ENCODE measurements at places on chromosomes 12 and 14.

DNA sequence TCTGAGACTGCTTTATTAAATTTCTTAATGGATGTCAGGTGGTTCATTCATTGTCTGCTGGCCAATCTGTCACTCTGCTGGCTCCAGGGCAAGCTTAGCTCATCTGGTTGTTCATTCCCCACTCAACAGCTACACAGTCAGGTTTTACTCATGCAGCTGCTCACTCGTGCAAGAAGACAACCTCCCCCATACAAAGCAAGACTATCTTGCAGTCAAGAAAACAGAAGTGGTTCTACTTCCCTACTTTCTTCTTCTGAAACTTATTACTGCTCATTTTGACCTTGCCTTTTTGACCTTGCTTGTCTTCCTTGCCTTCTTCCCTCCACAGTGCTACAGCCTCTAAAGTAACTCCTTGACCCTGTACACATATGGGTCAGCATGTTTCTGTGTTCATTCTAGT, 277.9 kb downstream of the SSPN start:
- DNase-seq, result no peak

DNA sequence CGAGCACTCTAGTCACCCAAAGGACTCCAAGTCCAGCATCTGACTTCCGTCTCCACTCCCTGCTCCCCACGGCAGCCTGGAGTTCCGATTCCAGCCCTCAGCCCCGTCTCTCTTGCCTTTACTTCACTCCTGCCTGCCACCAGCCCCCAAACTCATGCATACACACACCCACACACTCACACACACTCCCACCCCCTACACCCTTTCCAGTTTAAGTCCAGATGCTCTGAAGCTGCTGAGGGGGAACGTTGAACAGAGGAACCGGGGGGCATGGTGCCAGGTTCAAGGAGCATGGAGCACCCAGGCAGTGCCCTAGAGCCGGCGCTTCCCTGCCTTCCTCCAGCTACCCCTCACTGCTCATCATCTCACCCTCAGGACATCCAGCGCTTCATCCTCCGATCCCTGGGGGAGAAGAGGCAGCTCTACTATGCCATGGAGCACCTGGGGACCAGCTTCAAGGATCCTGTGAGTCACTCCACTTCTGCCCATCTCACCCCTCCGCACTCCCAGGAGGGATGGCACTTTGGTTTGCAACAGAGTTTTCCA, 3.3 kb downstream of the P3H3 start:
- DNase-seq, result no peak

- DNase-seq, result no peak
Measured at GRCh38 chr14:77200406-77200985, 18.9 kb downstream of the TMEM63C start.

- no peak for DNase-seq
Measured at GRCh38 chr12:116430911-116431565, 128.1 kb upstream of the MAP1LC3B2 start.

- DNase-seq, result no peak
Measured at GRCh38 chr14:26332966-26333365, 264.9 kb downstream of the NOVA1 start.

- DNase-seq, result no peak
Measured at GRCh38 chr12:127327986-127328385, 939.0 kb upstream of the TMEM132C start.

- DNase-seq, result no peak
Measured at GRCh38 chr12:27657296-27657695, 39.0 kb upstream of the REP15 start.

DNA sequence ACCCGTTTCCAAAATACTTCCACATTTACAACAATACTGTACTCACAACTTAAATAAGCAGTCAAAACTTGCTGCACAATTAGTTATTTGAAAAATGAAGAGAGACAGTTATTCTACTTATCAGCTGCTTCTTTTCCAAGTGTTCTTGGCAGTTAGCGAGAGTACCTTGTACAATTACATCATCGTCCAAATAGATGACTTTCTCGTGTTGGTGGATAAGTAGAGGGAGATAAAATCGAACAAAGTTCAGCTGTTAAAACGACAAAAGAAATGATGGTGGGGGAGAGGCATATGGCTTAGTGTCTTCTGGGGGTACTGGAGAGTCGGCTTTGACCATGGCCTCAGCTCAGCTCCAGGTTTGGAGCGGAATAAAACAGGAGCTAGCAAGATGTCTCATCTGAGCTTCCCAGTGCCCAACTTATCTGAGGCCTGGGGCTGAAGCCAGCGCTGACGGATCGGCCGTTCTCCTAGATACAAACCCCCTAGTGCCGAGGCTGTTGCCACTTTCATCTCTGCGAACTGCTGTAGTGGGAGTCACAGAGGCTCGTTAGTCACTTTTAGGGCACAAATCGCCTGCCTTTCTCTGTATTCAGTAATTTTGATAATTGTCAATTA, 31.7 kb downstream of the TDG start:
- no peak for DNase-seq

GRCh38 chr14:64942531-64943111, at the start of gene GPX2:
Gene GPX2, minus strand, starts transcription at chr14:64942745. Its CDS starts 19 bp downstream, at chr14:64942726.
- no peak for DNase-seq

DNA sequence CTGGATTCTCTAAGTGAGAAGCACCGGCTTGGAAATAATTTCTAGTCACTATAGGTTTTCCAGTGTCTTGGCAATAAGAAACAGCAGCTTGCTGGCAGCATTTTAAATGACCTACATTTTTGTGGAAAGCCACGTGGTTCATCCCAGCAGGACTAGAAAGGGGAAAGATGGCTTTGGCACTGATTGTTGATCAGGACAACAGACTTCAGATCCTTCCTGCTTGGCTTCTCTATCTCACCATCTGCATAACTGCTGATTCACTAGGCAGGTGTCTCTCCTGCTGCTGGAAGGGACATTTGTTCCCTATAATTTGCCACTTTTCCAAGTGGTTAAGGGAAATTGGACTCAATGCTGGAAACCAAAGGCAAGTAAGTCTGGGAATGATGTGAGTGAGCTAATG, 131.0 kb downstream of the TTC8 start:
- DNase-seq, result no peak

DNA sequence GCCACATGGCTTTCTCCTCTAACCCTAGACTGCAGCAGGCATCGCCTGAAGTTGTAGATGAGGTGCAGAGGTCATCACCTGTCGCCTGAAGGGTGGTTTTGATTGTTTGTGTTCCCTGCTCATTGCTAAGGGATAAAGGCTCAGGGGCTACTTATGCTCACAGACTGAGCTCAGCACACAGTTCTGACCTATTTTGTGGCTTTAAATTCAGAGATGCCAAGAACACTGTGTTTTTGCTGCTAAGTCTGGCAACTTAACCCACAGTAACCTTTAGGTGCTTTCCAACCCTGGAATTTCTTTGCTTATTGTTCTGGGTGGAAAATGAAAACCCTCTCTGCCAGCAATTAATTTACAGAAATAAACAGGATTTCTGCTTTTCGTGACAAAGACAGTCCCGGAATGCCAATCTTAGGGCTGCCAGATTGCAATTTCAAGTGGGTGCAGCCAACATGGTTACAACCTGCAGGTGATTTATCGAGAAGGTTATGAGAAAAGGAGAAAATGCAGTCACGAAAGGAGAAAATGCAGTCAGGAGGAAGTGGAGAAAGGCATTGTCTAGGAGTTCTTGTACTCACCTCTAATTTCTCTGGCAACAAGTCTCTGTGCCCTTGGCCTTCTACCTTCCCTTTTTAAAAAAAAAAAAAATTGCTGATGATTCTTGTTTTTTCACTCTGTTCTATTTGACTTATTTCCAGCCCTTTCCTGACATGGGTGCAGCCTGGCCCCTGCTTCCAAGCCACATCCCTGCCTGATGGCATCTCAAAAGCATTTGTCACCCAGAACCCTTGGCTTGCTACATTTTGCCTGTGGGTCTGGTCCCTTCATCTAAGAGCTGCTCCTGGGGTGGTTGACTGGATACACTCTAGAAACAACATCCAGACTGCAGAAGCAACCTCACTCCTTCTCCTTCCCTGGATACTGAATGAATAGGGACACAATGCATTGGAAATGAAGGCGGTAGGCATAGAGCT, 23.3 kb downstream of the NPC2 start:
- DNase-seq, result no peak

DNA sequence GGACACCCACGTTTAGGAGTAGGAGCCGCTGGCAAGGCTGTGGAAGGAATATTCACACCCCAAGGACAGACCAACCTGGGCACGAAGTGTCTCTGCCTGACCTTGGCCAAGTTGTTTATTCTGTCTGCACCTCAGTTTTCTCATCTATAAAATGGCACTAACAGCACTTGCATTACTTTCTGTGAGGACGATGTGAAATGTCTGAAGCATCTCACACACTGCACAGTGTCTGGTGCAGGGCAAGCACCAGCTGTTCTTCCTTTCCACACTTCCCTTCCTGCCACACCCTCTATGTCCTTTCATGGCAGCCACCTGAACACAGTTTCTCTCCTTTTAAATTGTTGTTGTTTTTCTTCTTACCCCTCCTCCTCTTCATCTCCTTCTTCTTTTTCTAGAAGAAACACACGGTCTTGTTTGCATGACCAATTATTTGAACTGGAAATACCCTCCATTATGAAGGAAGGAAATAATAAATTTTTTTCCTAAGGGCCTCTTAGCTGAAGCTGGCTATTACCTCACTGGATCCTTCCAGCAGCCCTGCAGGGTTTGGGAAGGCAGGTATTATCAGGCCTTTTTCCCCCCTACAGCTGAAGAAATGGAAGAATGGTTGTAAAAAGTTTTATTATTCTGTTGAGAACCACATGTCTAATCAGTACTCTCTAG, 42.9 kb upstream of the ATP23 start:
- no peak for DNase-seq

DNA sequence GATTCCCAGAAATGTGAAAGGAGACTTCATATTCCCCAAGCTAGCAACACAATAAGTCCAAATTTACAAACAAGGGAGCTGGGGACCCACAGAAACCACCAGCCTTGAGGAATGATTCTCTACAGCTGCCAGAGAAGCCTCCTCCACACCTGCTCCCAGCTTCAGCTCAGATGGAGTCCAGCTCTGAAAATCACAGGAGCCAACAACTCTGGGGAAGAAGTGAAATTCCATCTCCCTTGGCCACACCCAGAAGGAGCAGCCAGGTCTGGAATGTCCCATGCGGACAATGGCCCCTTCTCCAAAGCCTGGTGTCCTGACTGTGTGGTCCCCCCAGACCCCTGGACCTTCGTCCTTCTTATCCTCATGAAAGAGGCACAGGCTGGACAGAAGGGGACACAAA, 45.4 kb downstream of the SYNE3 start:
- DNase-seq, result no peak

GRCh38 chr14:63852271-63852816, 460 bp upstream of the SYNE2 start:
- no peak for DNase-seq

- no peak for DNase-seq
Measured at GRCh38 chr14:97268097-97268496, 470.9 kb downstream of the VRK1 start.

DNA sequence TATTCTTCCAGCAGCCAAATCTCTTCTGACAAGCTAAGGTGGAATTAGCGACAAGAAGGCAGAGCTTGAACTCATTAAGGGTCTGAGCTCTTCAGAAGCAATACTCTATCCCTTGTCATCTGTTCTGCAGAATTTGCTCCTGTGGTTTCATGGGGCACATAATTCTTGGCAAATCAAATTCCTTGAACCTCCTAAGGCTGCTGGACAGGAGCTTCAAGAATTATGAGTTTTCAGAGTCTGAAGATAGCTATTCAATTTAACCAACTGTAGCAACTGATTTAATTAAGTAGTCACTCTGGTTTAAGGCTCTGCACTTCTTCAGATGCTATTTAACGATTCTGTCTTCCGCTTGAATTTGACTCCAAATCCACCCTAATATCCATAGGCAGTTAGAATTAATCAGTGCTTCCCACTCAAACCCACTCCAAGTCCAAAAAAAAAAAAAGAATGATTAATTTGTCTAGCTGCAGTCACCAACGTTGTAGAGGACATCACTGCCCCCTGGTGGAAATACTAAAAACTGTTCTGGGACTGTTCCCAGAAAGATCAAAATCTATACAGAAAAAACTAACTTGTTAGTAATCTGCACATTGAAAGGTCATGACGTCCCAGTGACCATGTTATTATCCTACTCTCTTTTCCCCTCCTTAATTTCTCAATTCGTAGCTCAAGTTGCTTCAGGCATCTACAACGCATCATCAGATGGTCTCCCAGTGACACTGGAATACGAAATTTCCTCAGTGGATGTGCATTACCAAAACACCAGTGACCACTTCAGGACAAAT, 169.9 kb downstream of the KIF21A start:
- peak; percentile 12 for DNase-seq

DNA sequence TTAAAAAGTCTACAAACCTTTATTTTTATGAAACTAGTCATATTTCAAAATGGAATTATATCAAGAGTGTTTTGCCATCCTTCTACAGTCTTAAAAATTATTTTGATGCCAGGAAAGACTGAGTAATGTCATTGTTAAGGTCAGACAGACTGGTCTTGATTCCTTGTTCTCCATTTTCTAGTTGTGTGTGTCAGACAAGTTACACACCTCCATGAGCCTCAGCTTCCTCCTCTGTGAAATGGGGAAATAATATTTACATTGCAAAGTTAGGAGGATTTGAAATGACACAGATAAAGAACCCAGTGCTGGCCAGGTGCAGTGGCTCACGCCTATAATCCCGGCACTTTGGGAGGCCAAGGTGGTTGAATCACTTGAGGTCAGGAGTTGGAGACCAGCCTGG, 47.4 kb upstream of the ELK3 start:
- no peak for DNase-seq

- no peak for DNase-seq
Measured at GRCh38 chr12:101599771-101600484, 5.2 kb downstream of the MYBPC1 start.

DNA sequence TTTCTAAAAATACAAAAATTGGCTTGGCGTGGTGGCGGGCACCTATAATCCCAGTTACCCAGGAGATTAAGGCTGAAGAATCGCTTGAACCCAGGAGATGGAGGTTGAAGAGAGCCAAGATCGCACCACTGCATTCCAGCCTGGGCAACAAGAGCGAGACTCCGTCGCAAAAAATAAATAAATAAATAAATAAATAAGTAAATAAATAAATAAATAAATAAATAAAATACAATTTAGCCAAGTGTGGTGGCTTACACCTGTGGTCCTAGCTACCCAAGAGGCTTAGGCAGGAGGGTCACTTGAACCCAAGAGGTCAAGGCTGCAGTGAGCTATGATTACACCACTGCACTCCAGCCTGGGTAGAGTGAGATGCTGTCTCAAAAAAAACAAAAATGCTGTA, 26.5 kb upstream of the SPTSSA start:
- DNase-seq, result no peak

GRCh38 chr14:72699852-72700257, 194.0 kb downstream of the DPF3 start:
- DNase-seq, result no peak

- DNase-seq, result no peak
Measured at GRCh38 chr12:32885831-32886230, 10.7 kb downstream of the PKP2 start.

DNA sequence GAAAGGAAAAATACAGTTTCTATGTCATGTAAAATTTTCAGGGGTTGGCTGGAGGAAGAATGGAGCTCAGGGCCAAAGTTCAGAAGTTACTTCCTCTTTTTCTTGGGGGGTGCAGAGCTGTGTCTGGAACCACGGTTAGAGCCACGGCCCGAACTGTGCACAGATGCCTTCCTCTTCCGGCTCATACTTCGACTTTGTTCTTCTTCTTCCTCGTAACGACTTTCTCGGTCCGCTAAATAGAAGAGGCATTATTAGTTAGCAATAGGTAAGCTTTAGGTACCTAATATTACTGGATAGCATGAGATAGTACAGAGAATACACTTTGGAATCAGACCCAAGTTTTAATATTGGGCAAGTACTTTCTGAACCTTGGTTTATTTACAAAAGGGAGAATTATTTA, 31.2 kb downstream of the SUPT16H start:
- no peak for DNase-seq
